Activated CD4-positive, alpha-beta T cell treated with anti-CD3 and anti-CD28 coated beads, Interleukin-2, amount 50 U/mL, for 1 hour (primary cell): ENCODE measurements at places on chromosomes 13 and 19.
A peak's percentile ranks its signal among the peaks of the same experiment; 100 is the strongest.

GRCh38 chr19:56835401-56835800 is 5.1 kb downstream of the PEG3 start:
- no peak for DNase-seq

DNA sequence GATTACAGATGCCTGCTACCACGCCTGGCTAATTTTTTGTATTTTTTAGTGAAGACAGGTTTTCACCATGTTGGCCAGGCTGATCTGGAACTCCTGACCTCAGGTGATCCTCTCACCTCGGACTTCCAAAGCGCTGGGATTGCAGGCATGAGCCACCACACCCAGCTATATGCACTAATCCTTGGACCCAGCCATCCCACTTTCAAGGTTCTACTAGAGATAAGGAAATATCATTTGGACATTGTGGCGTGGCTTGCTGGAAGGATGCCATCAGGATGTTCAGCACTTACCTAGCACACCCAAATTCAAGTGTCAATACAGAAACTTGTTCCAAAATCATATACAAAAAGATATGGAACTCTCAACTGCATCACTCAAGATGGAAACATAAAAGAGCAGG is 136.4 kb downstream of the ABCC4 start:
- no peak for DNase-seq

DNA sequence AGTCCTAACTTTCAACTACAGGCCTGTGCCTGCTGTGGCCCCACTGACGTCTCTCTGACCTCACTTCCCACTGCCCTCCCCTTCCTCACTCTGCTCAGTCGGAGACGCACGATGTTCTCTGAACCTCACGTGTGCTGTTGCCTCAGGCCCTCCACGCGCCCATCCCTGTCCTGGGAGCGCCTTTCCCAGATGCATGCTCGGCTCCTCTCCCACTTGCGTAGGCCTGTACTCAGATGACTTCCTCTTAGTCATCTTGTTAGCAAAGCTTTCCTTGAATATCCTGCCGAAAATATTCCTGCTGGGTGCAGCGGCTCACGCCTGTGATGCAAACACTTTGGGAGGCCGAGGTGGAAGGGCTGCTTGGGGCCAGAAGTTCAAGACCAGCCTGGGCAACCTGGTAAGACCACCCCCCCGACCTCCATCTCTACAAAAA is 9.3 kb upstream of the SYT5 start:
- no peak for DNase-seq

GRCh38 chr19:13996928-13997630 is 9.0 kb downstream of the RFX1 start:
- no peak for DNase-seq

DNA sequence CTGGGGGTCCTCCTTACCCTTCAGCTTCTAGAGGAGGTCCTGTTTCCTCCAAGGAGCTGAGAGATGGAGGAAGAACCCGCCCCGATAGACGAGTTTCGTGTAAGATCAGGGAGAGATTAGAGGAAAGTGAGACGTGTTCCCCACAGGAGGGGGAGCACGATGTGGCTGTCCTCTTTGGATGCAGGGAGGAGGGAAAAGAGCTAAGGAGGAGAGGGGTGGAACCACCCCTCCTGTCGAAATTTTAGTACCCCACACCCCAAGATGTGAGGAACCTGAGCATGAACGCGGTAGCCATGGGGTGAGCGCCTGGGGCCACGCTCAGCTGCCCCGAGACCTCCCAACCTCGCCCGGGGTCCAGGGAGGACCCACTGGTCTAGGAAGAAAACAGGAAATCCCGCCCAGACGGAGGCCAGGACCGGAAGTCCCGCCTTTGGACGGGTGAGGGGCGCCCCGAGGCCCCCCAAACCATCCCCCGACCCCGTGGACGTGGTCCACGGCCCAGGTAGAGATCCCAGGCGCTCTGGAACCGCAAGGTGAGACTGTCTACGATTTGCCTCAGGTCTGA is 1.2 kb downstream of the AKT1S1 start:
- peak; percentile 44 for DNase-seq

GRCh38 chr13:75415694-75416093 is 66.3 kb downstream of the TBC1D4 start:
- DNase-seq: no peak

GRCh38 chr19:38924388-38924787 is 6.2 kb downstream of the SARS2 start:
- DNase-seq: no peak

GRCh38 chr19:14558370-14559066 is 13.3 kb downstream of the NDUFB7 start:
- DNase-seq: no peak

- no peak for DNase-seq
Measured at GRCh38 chr13:97322740-97323342, 100.7 kb downstream of the MBNL2 start.

GRCh38 chr19:14700711-14701375 is 11.0 kb downstream of the ZNF333 start:
- no peak for DNase-seq

- no peak for DNase-seq
Measured at GRCh38 chr13:46134961-46135522, 30.2 kb upstream of the CPB2 start.

GRCh38 chr13:19601749-19602725 is 31.4 kb upstream of the MPHOSPH8 start:
- no peak for DNase-seq

DNA sequence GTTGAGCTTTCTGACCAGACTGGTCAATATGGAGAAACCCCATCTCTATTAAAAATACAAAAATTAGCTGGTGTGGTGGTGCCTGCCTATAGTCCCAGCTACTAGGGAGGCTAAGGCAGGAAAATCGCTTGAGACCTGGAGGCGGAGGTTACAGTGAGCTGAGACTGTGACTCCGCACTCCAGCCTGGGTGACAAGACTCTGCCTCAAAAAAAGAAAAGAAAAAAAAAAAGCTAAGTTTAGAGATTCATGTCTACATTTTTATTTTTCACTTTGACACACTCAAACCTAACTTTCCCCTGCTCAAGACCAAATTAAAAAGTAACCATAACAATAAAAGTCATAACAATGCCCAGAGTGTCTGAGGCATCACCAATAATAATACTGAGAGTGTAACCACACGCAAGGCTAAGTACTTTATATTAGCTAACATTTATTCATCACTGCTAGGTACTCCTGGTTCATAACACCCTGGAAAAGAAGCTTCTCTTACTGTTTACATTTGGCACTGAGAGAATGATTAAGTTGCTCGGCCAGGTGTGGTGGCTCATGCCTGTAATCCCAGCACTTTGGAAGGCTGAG is 5.7 kb downstream of the IRGC start:
- DNase-seq: no peak

GRCh38 chr19:14218620-14219330 is 12.8 kb upstream of the ADGRL1 start:
- no peak for DNase-seq

DNA sequence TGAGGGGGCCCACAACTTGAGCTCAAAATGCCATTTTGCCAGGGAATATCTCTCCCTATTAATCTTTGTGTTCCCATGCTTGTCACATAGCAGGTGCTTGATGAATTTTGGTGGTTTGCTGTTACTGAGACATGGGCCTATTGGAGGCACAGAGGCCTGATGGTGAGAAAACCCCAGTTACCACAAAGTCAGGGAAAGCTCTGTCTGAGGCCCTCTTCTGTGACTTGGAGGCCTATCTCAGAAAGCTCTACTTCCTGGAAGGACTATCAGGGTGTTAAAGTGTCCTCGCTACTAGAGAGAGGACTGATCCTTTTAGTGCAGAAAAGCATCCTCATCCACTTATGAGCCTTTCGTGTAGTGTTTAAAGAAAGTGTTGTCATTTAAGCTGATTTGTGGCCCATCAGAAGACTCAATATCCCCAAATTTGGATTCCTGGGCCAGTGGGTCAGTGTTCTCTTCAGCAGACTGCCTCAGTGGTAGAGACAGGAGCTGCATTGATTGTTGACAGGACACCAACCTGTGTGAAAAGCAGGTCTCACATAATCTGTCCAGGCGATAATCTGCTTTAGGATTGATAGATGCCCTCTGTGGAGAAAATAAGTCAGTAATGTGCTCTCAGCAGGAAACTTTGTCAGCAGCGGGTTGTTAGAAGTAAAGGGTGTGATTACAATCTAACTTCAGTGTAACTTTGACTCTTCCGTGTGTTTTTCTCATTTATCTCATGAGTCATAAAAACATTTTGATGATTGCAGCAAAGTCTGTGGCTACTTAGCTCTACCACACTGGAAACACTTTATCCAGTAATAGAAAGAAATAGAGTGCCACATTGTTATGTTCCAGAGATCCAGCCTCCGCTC is 121.0 kb downstream of the AKAP11 start:
- no peak for DNase-seq

- DNase-seq: no peak
Measured at GRCh38 chr19:3350014-3350663, 16.2 kb upstream of the NFIC start.

- DNase-seq: no peak
Measured at GRCh38 chr13:110648848-110649421, 33.6 kb downstream of the NAXD start.

GRCh38 chr13:92379371-92379770 is 847.2 kb upstream of the GPC6 start:
- DNase-seq: no peak

- no peak for DNase-seq
Measured at GRCh38 chr13:111936267-111936925, 130.6 kb upstream of the SOX1 start.

- no peak for DNase-seq
Measured at GRCh38 chr13:97495678-97496077, 61.7 kb downstream of the RAP2A start.

DNA sequence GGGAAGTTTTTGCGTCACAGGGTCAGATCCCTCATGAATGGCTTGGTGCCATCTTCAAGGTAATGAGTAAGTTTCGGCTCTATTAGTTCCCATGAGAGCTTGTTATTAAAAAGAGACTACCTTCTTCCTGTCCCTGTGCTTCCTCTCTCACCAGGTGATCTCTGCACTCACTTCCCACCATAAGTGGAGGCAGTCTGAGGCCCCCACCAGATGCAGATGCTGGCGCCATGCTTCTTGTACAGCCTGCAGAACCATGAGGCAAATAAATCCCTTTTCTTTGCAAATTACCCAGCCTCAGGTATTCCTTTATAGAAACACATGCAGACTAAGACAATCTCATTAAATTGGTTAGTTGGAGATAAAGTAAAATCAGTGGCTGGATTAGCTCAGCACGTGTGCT is 75.6 kb upstream of the RFC3 start:
- DNase-seq: no peak

- DNase-seq: no peak
Measured at GRCh38 chr19:51325161-51325976, 13.9 kb downstream of the IGLON5 start.

DNA sequence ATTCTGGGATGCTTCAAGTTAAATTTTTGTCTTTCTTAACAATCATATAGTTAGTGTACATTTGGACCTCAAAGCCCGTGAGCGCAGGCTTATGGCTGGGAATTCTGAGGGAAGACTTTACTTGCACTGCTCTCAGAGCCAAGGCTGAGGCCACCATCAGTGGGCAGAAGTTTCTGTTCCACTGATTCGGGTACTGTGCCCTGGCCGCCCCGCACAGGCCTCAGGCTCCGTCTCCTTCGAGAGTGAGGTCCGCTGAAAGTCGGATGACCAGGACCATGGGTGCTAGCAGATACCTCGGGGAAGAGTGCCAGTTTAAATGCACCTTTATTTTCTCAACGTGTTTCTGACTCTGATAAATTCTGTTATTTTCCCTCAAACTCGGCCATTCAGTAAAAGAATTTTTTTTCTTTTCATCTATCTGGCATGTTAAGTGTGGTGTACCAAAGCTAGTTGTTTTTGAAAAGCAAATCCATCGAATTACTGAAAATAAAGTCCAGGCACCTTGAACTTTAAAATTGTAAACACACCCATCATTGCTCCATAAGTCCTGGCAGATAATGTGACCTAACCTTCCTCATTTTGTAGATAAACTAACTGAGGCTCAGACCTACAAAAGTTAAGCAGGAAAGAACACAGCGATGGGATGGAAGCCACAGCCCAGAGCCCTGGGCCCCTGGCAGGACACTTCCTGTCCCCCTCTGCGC is 126.7 kb downstream of the SOX1 start:
- no peak for DNase-seq

DNA sequence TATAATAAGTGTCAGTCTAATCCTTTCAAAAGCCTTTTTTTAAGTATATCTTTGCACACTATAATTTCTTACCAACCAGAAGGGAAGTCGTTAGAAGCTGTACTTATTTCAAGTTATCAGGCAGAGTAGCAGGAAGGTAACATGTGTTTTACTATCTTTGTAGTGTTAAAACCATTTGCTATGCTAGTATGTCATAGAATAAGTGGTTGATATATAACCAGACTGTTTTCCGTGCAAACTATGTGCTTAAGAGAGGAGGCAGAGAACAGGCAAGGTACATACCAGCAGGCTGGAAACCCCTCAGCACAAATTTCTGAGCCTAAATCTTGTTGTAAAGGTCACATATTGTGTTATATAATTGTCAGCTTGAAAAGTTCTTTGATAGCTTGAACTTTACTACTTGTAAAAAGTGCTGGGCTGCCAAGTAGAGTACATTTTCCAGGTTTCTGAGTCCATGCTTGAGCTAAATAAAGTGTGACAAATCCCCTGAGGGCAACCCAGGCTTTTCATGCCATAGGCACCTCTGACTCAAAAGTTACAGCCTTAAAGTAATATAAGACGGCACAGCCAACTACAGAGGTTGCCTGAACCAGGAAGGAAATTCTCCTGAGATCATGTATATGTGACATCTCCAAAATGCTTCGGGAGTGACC is 1297.4 kb downstream of the PCDH9 start:
- no peak for DNase-seq

DNA sequence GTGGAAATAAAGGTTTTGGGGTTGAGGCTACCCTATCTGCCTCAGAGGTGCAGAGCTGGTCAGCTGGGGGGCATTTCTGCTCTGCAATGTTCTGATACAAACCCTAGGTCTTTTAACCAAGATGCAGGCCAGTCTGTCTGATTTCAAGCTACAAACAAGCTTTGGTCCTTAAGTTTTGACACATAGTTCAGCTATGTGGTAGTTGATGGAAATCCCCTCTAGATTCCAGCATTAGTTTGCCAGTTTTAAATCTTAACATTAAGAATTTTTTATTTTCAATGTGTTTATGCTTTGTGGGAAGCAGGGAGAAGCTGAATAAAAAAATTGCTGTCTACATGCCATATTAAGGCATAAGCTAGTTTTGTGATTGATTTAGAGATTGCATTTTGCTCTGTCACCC is 225.7 kb downstream of the LMO7 start:
- no peak for DNase-seq

DNA sequence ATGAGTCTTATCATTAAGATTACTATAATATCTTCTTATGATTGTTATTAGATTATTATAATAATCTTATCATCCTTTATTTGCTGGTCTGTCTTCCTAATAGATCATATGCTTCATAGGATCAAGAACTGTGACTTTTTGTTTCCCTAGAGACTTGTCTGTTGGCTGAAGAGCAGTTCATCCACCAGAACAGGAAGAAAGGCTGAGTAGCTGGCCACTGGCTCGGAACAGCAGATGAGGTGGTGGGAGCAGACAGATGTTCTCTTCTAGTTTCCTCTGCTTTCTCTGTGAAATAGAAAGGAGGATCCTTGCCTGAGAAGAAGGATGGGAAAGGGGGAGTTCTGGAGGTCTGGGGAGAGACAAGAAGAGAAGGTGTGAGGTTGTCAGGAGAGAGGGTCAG is 120.0 kb downstream of the CCNA1 start:
- DNase-seq: no peak

GRCh38 chr13:26980099-26981031 is 191.2 kb downstream of the USP12 start:
- no peak for DNase-seq
